ENCODE measurements at places on chromosomes 11 and 22.

DNA sequence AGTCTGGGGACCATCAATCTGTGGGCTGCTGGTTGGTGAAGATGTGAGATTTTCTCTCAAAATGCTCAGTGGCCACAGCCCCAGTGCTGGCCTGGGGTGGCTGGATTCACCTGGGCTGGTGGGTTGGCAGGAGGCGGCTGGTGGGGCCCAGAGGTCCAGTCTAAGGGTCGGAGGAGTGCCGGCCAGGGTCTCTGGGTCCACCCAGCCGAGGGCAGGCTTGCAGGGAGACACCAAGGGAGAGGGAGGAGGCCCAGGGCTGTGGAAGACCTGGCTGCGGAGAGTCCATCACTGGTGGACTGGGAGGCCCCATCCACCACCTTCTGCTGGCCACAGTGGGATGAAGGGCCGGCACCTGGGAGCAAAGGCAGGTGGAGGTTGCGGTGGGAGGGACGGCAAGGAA is 582 bp upstream of the SHANK3 start:
- DNase-seq, result no peak

DNA sequence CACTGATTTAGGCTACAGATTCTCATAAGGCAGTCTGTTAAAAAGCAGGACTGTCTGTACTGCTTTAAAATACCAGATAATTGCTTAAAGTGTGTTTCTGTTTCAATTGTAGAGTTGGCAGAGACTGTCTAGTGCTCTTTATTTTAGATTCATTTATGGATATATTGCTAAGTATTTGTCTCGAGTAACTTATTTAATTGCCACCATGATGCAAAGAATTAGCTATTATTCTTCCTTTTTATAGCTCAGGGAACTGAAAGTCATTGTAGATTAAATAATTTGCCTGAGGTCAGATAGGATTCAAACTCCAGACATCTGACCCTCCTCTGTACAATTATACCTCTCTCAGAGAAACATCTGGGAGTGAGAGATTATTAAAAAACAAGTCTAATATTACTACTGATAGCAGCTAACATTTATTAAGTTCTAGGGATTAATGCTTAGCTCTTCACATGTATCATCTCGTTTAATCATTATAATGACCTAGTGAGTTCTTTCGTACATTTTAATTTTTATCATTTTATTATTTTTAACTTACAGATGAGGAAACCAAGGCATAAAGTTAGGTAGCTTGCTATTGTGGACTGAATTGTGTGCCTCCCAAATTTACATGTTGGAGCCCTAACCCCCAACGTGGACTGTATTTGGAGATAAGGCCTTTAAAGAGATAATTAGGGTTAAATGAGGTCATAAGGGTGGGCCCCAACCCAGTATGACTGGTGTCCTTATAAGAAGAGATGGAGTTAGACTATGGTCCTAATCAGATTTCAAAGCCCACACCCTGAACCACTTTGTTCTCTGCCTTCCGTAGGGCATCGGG is 19.7 kb upstream of the RAG2 start:
- DNase-seq, result no peak

GRCh38 chr11:9817191-9817590 is 153.3 kb downstream of the SWAP70 start:
- no peak for DNase-seq

- no peak for DNase-seq
These were observed 208.9 kb downstream of the OPCML start for GRCh38 chr11:133323354-133323753.

DNA sequence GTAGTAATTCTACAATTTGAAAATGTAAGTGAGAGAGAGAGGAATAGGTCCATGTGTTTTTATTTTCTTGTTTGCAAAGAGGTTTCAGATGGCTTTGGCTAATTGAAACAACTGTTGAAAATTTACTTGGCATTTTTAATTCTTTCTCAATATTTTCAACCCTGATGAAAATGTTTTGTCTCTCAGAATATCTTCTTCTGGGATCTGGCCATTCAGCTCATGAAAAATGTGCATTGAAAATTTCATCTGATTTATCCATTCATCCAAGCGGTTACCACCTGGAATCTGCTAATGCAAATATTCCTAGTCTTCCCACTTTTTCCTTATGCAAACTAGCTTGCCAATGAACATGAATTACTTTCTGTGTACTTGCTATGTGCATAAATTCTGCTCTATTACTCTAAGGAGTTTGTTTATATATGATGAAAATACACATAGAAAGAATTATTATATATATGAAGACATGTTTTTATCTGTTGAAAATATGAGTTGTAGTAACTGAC is 621.2 kb downstream of the LRRC4C start:
- DNase-seq, result peak; percentile 85

Data from brain (organoid and tissue), 16 donors.